ENCODE measurements at places on chromosomes 12 and 14.

- H3K27me3 ChIP-seq, result no peaks in the 10 kb centered on the region
- H3K4me3 ChIP-seq, result no peak overlapping the region
- H3K36me3 ChIP-seq, result no peaks in the 10 kb centered on the region
These were observed 77.1 kb downstream of the B4GALNT3 start for GRCh38 chr12:536751-537245.

DNA sequence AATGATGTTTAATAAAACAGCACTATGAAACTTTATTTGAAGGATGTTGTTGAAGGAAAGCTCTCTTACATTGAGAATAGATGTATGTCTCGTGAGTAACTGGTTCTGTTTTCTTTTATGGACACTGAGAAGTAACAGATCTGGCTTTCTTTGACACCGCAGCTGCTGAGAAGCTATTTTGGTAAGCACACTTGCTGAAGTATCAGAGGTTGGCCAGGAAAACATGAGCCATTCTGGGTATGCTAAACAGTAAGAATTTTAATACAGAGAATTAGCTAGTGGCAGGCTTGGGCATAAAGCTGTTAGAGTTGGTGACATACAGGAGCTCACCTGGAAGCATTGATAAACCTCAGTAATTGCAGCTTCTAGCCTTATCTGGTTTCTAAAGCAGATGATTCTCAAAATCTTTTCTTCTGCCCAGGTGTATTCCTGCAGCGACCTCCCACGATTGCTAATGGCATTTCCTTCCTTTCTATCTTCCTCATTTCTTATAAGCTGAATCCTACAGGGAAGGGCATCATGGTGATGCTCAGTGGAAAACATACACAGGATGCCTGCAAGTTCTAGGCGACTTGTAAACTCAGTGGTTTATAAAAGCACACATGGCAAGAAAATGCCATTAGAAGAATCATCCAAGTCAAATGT is 291.6 kb upstream of the SLC16A7 start:
- no peak for DNase-seq

GRCh38 chr12:98574110-98574509 is 19.4 kb upstream of the SLC25A3 start:
- no peak overlapping the region for H3K4me3 ChIP-seq
- H3K27me3 ChIP-seq, result no peaks in the 10 kb centered on the region
- no peaks in the 10 kb centered on the region for H3K36me3 ChIP-seq
- no peak for DNase-seq

DNA sequence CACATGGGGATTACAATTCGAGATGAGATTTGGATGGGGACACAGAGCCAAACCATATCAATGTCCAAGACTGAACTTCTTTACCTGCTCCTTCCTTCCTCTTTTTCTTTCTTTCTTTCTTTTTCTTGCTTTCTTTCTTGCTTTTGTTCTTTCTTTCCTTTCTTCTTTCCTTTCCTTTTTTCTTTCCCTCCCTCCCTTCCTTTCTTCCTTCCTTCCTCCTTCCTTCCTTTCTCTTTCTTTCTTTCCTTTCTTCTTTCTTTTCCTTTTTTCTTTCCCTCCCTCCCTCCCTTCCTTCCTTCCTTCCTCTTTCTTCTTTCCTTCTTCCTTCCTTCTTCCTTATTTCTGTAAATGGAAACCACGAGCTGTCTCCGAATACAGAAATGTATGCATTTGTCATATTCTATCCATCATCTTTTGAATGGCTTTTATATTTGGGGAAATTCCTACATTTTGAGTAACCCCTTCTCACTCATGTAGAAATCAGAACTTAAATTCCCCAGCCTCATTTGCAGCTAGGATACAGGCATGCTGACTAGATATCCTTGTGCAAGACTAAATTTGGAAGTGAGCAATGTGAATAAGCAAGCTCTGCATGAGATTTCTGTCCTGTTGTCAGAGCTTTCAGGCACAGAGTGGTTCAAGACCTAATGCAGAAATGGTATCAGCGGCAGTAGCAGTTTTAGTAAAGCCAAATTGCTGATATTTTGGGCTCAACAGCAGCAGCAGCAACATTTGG is 11.5 kb downstream of the GPR33 start:
- H3K27me3 ChIP-seq, result no peaks in the 10 kb centered on the region
- no peaks in the 10 kb centered on the region for H3K4me1 ChIP-seq
- H3K36me3 ChIP-seq, result no peaks in the 10 kb centered on the region
- H3K27ac ChIP-seq, result no peak overlapping the region

DNA sequence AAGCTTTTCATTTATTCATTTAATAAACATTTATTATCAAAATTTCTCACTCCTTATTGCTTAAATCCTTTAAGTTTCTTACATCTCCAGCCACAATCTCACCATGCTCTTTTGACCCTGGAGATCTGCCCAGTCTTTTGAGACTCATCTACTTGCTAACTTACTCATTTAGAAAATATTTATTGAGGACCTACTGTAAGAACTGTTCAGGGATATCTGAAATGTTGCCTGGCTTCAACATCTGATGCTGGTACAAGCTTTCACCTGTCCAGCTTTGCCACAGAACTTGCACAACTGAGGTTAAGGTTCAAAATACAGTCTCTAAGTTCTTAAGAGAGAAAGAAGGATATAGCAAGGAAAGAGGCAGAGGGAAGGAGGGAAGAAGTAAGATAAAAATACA is 17.5 kb upstream of the GXYLT1 start:
- H3K27ac ChIP-seq, result no peak overlapping the region
- H3K36me3 ChIP-seq, result peaks cover 7% of the 10 kb centered on the region
- H3K4me3 ChIP-seq, result no peak overlapping the region
- no peak for DNase-seq
- peaks cover 6% of the 10 kb centered on the region for H3K4me1 ChIP-seq
- no peaks in the 10 kb centered on the region for H3K27me3 ChIP-seq

- no peaks in the 10 kb centered on the region for H3K36me3 ChIP-seq
- peaks cover 26% of the 10 kb centered on the region for H3K4me1 ChIP-seq
- H3K4me3 ChIP-seq, result no peak overlapping the region
- no peak for DNase-seq
These were observed 10.9 kb downstream of the CLIP1 start for GRCh38 chr12:122411537-122411936.

DNA sequence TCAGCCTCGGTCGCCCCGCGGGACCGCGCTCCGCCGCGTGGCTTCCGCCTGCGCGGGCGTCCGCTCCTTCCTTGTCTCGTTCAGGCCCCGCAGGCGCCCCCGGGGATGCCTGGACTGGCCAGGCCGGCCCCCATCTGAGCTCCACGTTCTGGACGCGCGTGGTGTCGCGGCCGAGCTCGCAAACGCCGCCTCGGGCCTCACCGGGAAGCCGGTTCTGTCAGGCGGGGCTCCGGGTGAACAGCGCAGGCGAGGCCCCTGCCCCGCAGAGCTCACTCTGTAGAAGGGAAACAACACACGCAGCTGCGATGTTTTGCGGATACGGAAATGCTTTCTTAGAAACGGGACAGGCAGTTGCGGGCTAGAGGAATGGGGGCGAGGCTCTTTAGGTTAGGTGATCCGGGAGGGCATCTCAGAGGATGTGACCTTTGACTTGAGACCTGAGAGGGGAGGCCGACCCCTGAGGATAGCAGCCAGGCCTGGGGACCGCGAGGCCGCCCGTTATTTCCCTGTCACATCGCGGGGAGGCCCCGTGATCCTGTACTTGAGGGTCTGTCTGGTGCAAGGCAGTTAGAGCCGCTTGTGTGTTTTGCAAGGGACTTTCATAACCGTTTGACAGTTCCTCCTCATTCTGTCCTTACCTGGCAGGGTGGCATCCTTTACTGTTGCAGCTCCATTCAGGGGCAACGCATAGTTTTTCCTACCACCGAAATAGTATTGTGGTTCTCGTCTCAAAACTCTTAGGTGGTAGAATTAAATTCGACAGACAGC is 584 bp downstream of the VRK1 start:
- H3K36me3 ChIP-seq, result no peaks in the 10 kb centered on the region
- peak overlapping the region; percentile 95 for H3K4me3 ChIP-seq
- H3K27ac ChIP-seq, result peak overlapping the region; percentile 80
- no peaks in the 10 kb centered on the region for H3K27me3 ChIP-seq

DNA sequence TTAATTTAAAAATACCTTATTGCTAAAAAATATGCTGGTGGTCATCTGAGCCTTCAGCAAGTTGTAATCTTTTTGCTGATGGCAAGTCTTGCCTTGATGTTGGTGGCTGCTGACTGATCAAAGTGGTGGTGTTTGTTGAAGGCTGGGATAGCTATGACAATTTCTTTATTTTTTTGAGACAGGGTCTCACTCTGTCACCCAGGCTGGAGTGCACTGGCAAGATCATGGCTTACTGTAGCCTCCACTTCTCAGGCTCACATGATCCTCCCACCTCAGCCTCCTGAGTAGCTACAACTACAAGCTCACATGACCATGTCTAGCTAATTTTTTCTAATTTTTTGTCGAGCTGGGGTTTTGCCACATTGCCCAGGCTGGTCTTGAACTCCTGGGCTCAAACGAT is 24.8 kb downstream of the PRORP start:
- no peak overlapping the region for H3K4me3 ChIP-seq
- no peaks in the 10 kb centered on the region for H3K4me1 ChIP-seq
- H3K27ac ChIP-seq, result no peak overlapping the region
- no peak for DNase-seq
- no peaks in the 10 kb centered on the region for H3K27me3 ChIP-seq

- no peak overlapping the region for H3K4me3 ChIP-seq
- no peaks in the 10 kb centered on the region for H3K27me3 ChIP-seq
- DNase-seq, result no peak
- no peak overlapping the region for H3K27ac ChIP-seq
- H3K36me3 ChIP-seq, result no peaks in the 10 kb centered on the region
These were observed 88.7 kb upstream of the KCNA1 start for GRCh38 chr12:4820971-4821370.

GRCh38 chr14:67644428-67644827 is 24.7 kb downstream of the ARG2 start:
- H3K36me3 ChIP-seq, result peaks cover 13% of the 10 kb centered on the region
- no peak for DNase-seq
- H3K4me3 ChIP-seq, result no peak overlapping the region
- no peaks in the 10 kb centered on the region for H3K4me1 ChIP-seq
- H3K27me3 ChIP-seq, result no peaks in the 10 kb centered on the region

GRCh38 chr12:108318472-108319275 is 20.4 kb downstream of the CMKLR1 start:
- DNase-seq, result no peak
- H3K4me1 ChIP-seq, result no peaks in the 10 kb centered on the region
- no peak overlapping the region for H3K27ac ChIP-seq
- no peaks in the 10 kb centered on the region for H3K27me3 ChIP-seq
- H3K36me3 ChIP-seq, result no peaks in the 10 kb centered on the region

DNA sequence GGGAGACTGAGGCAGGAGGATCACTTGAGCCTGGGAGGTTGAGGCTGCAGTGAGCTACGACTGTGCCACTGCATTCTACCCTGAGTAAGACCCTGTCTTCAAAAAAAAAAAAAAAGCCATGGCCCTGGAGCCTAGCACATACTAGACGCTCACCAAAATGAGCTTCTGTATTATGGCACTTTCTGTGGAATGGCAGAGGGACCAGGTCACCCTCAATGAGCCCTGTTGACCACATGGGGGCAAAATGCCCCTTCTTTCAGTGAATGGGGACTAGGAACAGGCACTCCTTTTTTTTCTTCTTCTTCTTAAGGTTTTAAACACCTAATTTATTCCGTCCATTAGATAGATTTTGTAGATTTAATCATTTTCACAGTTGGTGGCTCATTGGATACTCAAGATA is 50.5 kb downstream of the FAM222A start:
- H3K4me1 ChIP-seq, result no peaks in the 10 kb centered on the region
- no peaks in the 10 kb centered on the region for H3K36me3 ChIP-seq

DNA sequence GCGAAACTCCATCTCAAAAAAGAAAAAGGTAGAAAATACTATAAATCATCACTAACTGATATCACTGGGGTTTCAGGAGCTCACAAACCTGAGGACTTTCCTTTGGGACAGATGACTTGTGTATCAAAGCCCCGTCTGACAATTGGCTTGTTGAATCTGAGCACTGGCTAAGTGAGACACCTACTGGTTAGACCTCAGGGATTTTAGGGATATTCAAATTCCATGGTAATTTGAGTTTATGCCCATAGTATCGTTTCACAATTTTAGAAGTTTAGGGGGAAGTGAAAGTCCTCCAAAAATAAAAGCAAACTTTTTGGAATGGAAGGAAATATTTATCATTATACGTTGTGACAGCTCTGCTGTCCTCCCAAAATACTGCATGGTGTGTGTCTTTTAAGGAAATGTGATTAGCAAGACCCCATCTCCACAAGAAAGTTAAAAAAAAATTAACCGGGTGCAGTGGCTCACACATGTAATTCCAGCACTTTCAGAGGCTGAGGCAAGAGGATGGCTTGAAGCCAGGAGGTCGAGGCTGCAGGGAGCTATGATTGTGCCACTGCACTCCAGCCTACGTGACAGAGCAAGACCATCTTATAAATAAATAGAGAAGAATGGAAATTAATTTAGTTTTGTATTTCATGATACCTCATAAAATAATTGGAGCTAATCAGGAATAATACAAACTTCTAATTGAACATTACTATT is 49.2 kb downstream of the FBXL14 start:
- no peaks in the 10 kb centered on the region for H3K36me3 ChIP-seq
- no peaks in the 10 kb centered on the region for H3K4me1 ChIP-seq
- no peak overlapping the region for H3K27ac ChIP-seq
- no peak overlapping the region for H3K4me3 ChIP-seq
- DNase-seq, result no peak

GRCh38 chr14:42490536-42490935 is 883.9 kb downstream of the LRFN5 start:
- no peaks in the 10 kb centered on the region for H3K36me3 ChIP-seq
- H3K4me1 ChIP-seq, result no peaks in the 10 kb centered on the region
- H3K4me3 ChIP-seq, result no peak overlapping the region
- no peak overlapping the region for H3K27ac ChIP-seq

- DNase-seq, result no peak
- H3K27ac ChIP-seq, result no peak overlapping the region
- no peaks in the 10 kb centered on the region for H3K36me3 ChIP-seq
- H3K27me3 ChIP-seq, result no peaks in the 10 kb centered on the region
- H3K4me1 ChIP-seq, result peaks cover 26% of the 10 kb centered on the region
- no peak overlapping the region for H3K4me3 ChIP-seq
These were observed 2.3 kb upstream of the PRPH start for GRCh38 chr12:49292729-49293055.

GRCh38 chr12:69922999-69923398 is 98.0 kb downstream of the MYRFL start:
- peaks cover 14% of the 10 kb centered on the region for H3K4me1 ChIP-seq
- DNase-seq, result no peak
- H3K27me3 ChIP-seq, result no peaks in the 10 kb centered on the region
- H3K27ac ChIP-seq, result no peak overlapping the region
- no peak overlapping the region for H3K4me3 ChIP-seq

GRCh38 chr12:93183940-93184671 is 193.6 kb upstream of the NUDT4 start:
- H3K27me3 ChIP-seq, result no peaks in the 10 kb centered on the region
- peak overlapping the region; percentile 45 for H3K27ac ChIP-seq
- no peak overlapping the region for H3K4me3 ChIP-seq
- H3K36me3 ChIP-seq, result no peaks in the 10 kb centered on the region

- no peaks in the 10 kb centered on the region for H3K4me1 ChIP-seq
- no peak overlapping the region for H3K4me3 ChIP-seq
These were observed 171.8 kb upstream of the KRR1 start for GRCh38 chr12:75683220-75683619.
